Stimulated activated CD4-positive, alpha-beta T cell treated with anti-CD3 and anti-CD28 coated beads, TNF-alpha, amount 100 ng/mL, for 1 hour (primary cell): ENCODE measurements at places on chromosomes 12 and 14.

DNA sequence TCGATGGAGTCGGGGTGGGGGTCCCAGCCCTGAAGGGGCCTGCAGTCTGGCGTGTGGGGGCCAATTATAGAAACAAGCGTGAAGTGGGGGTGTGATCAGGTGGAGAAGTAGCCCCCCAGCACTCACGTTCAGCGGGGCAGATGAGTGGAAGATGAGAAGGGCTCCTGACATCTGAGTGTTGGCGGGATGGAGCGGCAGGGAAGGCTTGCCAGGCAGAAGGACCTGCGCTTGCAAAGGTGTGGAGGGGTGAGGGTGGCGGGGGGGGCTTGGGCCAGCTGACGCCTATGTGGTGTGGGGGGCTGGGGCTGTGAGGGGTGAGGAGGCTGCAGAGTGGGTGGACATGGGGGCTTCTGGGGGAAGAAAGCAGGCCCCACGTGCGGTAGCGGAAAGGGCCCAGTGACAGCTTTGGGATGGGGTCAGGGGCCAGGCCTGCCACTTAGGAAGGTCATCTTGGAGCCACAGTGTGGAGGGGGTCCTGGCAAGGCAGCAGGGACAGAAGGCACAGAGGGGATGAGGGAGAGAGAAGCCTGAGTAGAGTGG lies 22.2 kb upstream of the BEGAIN start:
- no peak for DNase-seq

- DNase-seq, result no peak
These were observed 255.8 kb upstream of the FOXN3 start for GRCh38 chr14:89672636-89673511.

DNA sequence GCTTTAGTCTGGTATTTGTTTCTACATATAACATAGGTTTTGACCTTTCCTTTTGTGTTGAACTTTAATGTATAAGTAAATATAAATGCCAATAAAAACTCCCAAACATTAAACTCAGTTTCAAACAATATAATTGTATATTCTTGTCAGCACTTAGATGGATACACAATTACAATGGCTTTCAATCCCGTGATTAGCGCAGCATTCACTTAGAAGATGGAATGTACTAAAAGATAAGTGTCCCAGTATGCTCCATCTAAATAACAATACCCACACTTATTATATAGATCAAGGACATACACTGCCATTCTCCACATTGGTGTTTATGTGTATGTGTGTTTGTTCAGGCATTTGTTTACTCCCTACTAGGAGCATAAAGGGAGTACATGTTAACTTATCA lies 193.1 kb downstream of the SOX5 start:
- DNase-seq, result no peak

DNA sequence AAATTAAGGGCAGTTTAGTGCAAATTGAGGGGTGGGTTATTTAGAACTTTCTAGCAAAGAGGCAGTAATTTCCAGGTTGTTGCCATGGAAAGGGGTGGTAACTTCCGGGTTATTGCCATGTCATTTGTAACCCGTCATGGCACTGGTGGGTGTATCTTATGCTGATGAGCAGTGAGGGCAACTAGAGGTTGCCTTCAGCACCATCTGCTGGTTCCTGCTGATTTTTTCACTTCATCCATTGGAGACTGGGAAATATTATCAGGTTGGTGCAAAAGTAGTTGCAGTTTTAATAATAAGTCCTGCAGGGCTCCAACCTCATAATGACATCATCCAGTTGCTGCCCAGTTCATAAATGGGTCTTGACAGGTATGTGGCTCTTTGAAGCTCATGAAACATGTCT lies 24.4 kb upstream of the SERPINA4 start:
- DNase-seq, result no peak

- DNase-seq, result no peak
These were observed 55.7 kb downstream of the TRIM9 start for GRCh38 chr14:51039252-51039651.

- no peak for DNase-seq
These were observed 71.6 kb upstream of the MDGA2 start for GRCh38 chr14:47746986-47747385.

- DNase-seq, result no peak
These were observed 8.9 kb downstream of the GPR65 start for GRCh38 chr14:88013750-88014349.

GRCh38 chr14:99889268-99889667 lies 96.1 kb downstream of the EML1 start:
- DNase-seq, result no peak

DNA sequence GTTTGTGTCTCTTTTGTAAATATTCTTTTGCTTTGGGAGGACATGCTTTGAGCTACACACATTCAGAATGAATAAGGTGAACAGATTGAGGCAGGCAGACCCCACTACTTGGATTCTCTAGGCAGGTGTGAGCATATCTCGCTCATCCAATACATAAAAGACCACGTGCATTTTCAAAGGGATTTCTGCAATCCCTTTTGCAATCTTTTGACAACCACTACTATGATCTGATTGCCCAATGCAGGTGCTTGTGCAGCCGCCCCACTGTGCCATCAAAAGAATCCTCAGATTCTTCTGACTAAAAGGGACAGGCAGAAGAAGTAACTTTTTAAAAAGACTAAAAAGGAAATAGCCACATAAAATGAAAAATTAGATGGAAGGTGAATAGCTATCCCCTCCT lies 341.4 kb downstream of the BMP4 start:
- no peak for DNase-seq

DNA sequence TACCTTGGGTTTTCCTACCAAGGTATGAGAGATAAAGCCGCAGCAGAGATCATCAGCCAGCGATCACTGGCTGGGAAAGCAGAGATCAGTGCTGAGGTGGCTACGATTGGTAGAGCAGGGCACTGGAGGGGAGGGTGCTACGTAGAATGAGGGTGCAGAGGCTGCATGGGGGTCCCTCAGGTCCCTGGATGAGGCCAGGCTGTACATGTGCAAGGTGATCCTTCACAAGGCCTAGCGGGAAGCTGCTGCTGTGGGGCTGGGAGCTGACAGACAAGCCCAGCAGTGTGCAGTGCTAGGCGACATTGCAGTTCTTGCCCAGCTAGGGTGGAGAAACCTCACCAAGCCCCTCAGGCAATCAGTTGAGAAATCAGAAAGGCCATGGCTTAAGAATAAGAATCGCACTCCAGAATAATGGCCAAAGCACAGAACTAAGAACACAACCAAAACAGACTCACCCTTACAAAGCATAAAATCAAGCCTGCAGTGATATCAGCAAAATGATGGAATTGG lies 37.2 kb upstream of the GPR132 start:
- no peak for DNase-seq

DNA sequence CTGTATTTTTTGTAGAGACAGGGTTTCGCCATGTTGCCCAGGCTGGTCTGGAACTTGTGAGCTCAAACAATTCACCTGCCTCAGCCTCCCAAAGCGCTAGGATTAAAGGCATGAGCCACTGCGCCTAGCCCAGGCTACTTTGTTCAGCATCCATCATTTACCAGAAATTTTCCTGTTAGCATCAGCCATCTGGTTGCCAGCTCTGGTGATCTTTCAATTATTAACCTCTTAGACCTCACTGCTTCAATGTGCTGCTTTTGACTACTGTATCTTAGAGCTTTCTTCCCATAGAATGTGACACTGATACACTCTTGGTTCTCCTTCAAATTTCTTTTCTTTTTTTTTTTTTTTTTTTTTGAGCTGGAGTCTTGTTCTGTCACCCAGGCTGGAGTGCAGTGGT lies 5.4 kb upstream of the AMHR2 start:
- no peak for DNase-seq
